ENCODE measurements at places on chromosomes 3 and 15.
A peak's percentile ranks its signal among the peaks of the same experiment; 100 is the strongest.

DNA sequence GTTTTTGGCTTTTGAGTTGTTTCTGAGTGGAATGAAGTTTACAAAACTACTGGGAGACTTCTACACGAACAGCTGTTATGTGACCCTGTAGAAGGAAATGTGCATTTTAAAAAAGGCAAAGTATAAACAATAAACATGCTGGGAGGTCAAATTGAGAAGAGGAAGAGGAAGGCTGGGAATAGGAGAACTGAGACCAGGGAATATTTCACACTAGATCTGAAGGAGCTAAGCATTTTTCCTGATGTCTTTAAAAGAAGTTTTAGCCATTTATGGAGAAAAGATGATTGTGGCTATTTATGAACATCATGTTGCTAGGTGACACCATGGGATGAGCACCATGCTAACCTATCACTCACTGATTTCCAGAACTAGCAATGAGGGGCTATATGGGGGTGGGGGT is 76.3 kb upstream of the FAM98B start:
- DNase-seq: no peak

- peak; percentile 60 for DNase-seq
These were observed 15.4 kb upstream of the CSPG4 start for GRCh38 chr15:75727851-75728715.

DNA sequence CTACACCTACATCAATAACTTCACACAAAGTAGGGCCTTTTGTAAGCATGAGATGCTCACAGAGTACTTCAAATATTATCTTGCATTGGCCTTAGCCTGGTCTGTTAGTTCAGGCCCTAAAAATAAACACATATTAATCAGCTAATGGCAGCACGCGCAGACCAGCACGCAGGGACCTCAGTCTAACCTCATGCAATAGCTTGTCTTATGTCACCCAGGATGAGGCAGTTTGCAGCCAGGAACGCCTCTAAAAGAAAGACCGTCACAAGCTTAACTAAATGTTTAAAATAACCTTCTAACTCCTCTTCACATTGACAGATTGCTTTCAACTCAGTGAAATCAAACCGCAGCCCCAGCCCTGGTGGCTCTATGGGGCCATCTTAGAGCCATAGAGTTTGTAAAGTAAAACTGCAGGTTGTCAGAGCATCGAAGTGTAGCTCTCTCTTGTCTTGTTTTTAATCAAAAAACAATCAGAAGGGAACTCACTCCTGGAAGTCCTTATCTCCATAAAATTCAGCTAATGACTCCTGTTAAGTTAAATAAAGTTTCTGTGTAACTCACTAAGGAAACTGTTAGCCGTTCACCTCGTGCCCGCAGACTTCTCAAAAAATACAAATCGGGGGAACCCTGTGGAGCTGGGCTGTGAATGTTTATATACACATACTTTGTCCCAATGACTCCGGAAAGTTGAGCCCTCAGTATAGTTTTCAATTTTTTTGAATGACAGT is 212.6 kb downstream of the CDIN1 start:
- DNase-seq: no peak

DNA sequence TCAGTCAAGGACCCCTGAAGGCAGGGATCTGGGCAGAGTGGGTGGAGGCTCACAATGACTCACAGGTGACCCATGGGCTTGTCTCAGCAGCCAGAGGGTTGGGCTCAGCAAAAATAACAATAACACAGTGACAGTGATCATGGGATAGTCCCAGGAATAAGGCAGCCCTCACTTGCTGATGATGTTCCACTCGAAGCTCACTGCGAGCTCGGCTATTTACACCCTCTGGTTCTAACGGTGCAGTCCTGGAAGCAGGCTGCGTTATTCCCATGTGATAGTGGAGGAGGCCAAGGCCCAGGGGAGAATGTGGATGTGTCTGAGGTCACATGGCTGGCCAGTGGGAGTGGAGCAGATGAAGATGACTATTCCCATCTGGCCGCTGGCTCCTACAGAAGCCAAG is 16.2 kb downstream of the CCDC33 start:
- no peak for DNase-seq

DNA sequence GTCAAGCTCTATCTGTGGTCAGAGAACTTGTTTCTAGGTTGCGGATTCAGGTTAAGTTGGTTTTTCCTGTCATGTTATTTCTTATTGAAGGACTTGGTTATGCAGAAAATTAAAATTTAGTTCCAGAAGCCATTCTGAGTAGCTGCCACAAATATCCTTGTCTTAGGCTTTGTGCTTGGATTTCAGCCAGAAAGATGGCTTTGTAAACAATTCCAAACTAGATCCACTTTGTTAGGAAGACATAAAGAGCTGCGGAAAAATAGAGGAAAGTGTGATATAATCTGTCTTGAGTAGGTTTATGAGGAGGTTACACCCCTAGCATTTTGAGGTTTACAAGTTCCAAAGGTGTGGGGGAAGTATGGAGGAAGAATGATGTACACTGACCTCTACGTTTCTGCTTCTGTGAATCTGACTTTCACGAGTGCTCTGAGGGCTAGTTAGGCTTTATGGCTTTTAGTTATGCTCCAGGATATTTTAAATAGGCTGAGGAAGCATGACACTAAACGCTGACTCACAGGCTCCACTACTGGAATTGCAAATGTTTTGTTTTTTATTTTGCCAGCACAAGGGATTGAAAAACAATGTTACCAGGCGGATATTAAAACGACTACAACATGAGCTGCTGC is 46.3 kb upstream of the UTS2B start:
- DNase-seq: no peak

- DNase-seq: no peak
These were observed 194.3 kb downstream of the IL5RA start for GRCh38 chr3:2915826-2916225.

DNA sequence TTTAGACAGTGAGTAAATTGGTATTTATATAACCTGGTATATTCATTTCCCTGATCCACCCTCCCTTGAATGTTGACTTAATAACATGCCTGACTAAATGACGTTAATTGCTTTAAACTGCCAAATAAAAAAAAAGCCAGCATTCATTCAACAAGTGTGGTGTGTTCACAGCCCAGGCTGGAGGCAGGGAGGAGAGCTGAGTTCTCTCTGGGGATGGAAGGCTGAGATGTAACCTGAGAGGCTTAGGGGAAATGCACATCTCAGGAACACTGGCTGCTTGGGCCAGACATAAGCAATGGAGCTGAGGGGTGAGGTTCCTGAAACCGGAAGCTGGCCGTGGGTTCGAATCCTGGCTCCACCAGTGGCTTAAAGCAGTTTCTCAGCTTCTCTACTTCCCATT is 17.3 kb downstream of the CACNA2D3 start:
- no peak for DNase-seq

- no peak for DNase-seq
These were observed 160.3 kb downstream of the MTHFS start for GRCh38 chr15:79736435-79737000.

DNA sequence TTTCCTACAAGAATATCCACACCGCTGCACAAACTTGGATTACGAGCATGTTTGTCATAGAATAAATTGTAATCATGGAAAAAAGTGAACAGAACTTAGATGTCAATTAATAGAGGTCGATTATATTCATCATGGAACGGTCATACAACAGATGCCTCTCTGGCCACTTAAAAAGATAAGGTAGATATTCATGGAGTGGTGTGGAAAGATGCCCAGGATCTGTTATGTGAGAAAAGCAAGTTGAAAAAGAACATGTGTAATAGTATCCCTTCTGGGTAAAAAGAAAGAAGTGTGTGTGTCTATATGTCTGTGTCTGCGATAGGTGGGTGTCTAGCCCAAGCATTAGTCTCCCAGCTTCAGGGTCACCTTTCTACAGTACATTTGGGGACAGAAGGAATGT is 113.3 kb downstream of the ANP32A start:
- no peak for DNase-seq

GRCh38 chr3:4766716-4767499 is 212.3 kb upstream of the BHLHE40 start:
- no peak for DNase-seq

DNA sequence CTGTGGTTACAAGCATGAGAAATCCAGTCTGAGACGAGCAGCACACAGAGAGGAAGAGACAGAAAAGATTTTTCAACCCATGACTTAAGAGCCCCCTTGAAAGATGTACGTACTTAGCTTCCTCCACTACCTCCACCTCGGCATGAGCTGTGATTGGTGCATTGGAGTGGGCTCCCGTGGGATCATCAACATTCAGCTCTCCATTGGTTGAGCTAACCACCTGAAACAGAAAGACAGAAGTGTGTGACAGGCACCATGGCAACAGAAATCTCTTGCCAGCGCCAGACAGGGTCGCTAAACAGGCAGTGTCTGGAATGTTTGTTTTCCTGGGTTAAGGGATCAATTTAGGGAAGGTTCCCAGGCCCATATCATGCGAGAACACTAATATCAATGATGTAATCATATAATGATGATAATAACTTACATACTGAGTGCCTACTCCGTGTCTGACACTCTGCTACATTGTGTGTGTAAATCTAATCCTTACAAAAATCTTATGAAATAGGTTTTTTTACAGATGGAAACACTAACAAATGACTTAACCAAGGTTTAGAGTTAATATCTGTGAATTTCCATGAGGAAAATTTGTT is 17.5 kb upstream of the PPIB start:
- DNase-seq: no peak

DNA sequence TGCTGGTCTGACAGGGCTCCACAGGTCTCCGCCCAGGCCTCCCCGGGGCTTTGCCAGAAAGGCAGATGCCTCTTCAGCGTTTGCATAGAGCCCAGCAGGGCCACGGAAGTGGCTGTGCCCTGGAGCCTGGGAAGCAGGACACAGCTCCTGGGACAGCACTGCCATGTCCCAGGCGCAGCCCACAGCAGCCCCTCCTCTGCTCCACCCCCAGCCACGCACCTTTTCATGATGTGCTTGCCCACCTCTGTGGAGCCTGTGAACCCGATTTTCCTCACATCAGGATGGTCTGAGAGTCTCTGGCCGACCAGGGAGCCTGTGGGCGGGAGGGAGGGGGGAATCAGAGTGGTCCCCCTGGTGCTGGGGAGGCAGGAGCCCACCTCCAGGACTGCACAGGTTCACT is 33.9 kb upstream of the SLC41A3 start:
- DNase-seq: no peak

DNA sequence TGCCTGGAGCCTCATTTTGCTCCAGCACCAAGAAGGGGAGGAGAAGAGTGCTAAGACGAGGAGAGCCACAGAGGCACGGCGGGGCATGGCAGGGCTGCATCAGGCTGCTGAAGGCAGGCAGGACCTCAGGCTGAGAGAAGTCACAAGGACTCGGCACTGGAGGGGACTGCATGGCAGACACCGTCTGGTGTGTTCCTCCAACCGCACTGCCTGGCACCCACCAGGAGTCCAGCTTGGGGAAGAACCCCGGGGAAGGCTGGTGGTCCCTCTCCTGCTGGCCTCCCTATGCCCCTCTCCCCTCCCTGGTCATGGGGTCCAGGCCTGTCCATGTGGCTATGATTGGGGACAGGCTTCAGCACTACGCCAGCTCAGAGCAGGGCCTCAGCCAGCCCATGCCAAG is 153.2 kb upstream of the MEF2A start:
- no peak for DNase-seq

GRCh38 chr3:52983336-52983807 is 62.5 kb downstream of the SFMBT1 start:
- DNase-seq: peak; percentile 21

DNA sequence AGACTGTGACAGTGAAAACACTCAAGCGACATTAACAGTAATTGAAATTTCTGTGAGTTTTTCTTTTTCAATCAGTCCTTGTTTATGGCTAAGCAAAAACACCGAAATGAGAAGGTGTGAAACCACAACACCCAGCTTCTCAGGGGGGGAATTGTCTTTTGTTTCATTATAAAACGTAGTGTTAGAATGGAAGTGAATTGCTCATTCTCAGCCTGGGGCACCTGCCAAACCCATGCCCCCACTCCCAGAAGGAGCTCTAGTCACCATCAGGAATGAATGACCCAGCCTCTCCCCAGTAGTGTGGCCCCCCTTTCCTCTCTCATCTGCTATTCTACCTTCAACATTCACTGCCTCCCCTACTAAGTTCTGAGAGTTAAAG is 185.8 kb upstream of the CFAP20DC start:
- DNase-seq: no peak

- DNase-seq: no peak
These were observed 50.5 kb downstream of the THBS1 start for GRCh38 chr15:39631357-39631756.

GRCh38 chr15:39213385-39213840 is 367.5 kb upstream of the THBS1 start:
- no peak for DNase-seq

DNA sequence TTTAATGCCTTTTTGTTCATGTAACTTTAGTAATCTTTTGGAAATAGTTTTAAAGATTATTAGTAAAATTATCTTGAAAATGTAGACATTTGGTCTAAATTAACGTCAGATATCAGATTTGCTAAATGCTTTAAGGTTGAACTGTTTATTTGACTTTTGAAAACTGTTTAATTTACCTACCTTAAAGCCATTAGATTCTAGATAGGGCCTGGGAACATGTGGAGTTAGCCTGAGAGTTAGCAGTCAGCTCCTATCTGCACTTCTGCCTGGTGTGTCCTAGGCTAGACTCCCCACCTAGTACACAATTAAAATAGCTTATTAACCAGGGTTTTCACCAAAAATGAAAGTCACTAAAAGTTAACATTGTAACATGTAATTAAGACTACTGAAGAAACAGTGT is 53.7 kb upstream of the CFAP20DC start:
- DNase-seq: no peak

DNA sequence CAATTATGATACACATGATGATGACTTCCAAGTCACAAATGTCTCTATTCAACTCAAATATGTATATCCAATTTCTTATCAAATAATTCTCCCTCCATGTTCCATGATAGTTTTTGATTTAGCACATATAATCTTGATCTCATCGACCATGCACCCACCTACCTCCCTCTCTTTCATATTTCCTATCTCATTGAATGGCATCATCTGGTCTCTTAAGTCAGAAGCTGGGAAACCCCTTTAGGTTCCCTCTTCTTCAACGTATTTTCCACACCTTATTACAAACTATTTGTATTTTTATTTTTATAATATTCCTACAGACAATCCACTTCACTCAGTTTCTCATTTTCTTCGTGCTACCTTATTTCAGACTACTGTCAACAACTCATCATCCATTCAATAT is 56.9 kb upstream of the DPH6 start:
- no peak for DNase-seq

GRCh38 chr3:48276911-48277641 is 36.2 kb downstream of the ZNF589 start:
- no peak for DNase-seq

GRCh38 chr15:81111510-81112470 is 22.3 kb upstream of the CFAP161 start:
- no peak for DNase-seq

Measured in stimulated activated CD4-positive, alpha-beta T cell treated with anti-CD3 and anti-CD28 coated beads, TNF-alpha, amount 100 ng/mL, for 4 hours (primary cell).